Non-pigmented ciliary epithelial cell (primary cell): ENCODE measurements at places on chromosomes 1 and 21.

DNA sequence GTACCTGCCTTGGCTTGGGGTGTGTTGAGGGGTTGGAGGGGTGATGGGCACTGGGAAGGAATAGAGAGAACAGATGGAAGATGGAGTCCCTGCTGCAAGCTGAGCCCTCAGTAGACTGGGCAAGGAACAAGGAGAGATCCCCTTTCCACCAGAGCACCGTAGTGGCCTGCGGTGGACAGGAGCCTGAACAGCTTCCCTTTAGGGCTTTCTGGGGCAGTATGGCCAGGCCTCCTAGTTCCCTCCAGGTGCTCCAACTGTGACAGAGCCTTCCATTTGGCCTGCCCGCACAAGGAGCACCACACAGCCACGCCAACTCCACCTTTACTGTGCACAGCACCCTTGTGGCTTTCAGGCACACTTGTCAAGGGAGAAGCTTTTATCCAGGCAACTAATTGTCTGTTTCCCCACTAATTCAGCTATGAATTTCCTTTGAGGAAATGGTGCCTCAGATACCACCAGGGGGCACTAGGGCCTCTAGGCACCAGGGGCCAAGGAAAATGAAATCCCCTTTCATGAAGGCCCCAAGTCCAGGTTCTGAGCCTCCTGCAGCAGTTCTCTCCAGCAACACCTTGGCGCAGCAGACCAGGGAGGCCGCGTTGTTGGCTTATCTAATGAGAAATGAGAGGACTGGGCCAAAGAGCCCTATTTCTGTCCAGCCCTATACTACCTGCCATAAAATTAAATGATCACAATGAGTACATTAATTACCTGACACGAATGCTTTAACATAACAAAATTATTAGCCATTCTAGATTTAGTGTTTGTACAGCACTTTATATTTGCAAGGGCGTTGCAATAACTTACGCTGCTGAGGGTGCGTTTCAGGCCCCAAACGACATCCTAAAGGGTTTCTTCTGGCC is 23.1 kb upstream of the ERI3 start:
- peak; percentile 14 for DNase-seq

DNA sequence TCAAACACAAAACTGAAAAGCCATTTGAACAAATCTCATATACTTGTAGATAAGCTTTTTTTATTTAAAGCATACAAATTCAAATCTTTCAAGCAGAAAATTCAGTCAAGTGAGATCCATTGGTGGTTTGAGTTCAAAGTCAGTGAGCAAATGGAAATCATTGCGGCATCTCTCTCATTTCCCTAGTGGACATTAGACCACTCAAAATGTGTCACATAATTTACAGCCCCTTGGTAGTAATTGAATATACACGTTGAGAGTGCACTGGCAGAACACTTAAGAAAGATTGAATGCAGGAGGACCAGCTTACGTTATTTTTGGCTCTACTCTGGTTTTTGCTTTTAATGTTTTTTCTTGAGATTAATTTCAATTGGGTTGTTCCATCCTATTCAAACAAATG is 633.7 kb downstream of the USP25 start:
- no peak for DNase-seq

- no peak for DNase-seq
Measured at GRCh38 chr1:94316183-94316582, 78.8 kb upstream of the ARHGAP29 start.

- peak; percentile 17 for DNase-seq
Measured at GRCh38 chr1:24586970-24587820, 31.3 kb downstream of the NCMAP start.

- no peak for DNase-seq
Measured at GRCh38 chr1:152107984-152108881, 7.0 kb downstream of the TCHH start.

- peak; percentile 17 for DNase-seq
Measured at GRCh38 chr1:148308832-148309458, 156.9 kb upstream of the NBPF11 start.

- no peak for DNase-seq
Measured at GRCh38 chr1:222777463-222777862, 37.4 kb upstream of the DISP1 start.

- DNase-seq: no peak
Measured at GRCh38 chr1:228459091-228459993, 27.8 kb upstream of the RNF187 start.

DNA sequence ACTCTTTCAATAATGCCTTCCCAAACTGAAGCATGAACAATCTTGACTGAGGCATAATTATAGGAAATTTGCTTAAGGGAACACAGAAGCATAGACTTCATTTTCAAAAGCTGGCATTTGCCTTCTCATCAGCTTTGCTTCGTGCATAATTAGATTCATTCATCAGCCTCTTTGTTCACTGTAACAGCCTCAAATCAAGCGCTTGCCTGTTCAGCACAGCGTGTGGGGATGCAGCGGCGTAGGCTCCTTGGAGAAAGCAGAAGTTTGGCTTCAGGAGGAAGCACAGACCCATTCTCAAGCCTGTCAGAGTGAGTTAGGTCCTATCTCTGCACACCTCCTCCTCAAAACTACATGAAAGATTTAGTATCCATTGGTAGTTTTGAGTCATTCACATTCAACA is 246.4 kb upstream of the MAP1LC3C start:
- DNase-seq: no peak

DNA sequence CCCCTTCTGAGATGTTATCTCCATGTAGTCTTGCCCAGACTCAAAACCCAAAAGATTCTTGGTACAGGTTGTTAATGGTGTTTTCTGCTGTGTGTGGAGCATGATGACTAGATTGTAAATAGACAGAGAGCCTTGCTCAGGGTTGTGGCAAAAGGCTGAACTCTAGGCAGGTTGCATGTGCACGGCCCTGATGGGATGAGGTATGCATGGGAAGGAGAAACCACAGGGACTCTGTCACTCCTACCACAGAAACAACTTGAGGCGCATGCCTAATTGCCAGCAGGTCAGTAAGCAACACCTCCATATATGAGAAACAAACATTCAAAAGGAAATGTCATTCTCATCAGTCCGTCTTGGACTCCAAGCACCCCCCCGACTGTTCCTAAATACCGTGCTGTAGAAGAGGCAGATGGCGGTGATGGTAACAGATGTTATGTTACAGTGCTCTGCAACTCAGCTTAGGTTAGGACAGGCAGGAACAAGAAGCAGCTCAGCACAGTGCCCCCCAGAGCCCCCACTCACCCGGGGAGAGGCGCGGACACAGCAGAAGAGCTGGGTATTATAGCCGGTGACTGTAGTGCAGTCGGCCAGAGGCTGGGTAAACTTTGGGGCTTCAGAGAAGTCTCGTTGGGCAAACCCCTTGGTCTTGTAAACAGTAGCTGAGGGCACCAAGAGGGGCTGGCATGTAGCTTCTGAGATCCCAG is 10.9 kb downstream of the MYBPHL start:
- DNase-seq: no peak

DNA sequence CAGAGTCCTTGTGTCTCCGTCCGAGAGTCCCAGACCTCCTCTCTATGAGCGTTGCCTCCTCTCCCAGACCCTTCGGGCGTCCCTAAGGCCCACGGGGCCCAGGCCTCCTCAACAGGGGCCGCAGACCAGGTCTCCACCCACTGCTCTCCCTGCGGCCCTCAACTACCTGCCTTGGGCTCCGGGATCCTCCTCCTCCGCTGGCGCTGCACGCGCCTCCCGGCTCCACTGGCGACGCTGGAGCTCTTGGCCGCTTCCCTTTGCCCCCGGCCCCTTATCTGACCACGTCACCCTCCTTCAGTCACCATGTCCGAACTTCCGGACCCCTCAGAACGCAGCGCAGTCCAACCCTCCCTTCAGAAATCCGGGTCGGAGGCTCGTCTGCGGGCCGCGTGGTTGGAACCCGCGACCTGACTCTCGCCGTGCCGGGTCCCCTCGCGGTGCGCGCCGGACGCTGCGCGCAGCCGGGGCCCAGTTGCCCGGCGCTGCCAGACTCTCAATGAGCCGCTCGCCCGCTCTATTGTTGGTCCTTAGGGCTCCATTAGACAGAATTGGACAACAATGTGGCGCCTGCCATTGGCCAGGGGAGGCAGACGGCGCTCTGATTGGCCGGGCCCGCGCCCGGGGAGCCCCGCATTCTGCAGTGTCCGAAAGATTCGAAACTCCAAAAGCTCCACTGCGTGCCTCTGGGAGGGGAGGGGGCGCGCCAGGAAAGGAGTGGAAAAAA is at the start of gene DMRTA2:
TSS of gene DMRTA2 (minus strand) at position 498 of the 724 bp plus-strand sequence. CDS start 1,907 bp downstream, outside the sequence.
- no peak for DNase-seq

GRCh38 chr1:178587096-178587495 is 74.2 kb downstream of the TEX35 start:
- DNase-seq: no peak

GRCh38 chr1:104294259-104294658 is 544.6 kb downstream of the AMY1C start:
- DNase-seq: no peak

GRCh38 chr1:27967884-27968466 is 8.2 kb downstream of the XKR8 start:
- no peak for DNase-seq

GRCh38 chr1:31445951-31446350 is 32.9 kb downstream of the SERINC2 start:
- DNase-seq: no peak

GRCh38 chr1:8939000-8939265 is 6.7 kb upstream of the CA6 start:
- DNase-seq: no peak

DNA sequence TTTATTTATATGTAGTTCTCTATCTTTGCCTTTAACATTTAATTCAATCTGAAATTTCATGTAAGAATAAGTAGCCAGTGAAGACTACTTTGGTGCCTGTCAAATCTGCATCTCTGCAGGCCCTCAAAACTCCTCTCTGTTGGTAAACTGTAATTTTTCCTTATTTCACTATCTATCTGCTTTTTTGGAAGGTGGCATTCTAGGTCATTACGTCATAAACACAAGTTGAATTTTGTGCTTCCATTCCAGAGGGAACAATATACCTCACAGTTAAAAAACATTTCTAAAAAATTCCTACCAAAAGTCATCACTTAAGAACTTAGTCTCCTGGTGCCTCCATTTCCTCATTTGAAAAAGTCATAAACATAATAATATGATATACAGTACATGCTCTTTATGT is 176.0 kb downstream of the GABPA start:
- no peak for DNase-seq

DNA sequence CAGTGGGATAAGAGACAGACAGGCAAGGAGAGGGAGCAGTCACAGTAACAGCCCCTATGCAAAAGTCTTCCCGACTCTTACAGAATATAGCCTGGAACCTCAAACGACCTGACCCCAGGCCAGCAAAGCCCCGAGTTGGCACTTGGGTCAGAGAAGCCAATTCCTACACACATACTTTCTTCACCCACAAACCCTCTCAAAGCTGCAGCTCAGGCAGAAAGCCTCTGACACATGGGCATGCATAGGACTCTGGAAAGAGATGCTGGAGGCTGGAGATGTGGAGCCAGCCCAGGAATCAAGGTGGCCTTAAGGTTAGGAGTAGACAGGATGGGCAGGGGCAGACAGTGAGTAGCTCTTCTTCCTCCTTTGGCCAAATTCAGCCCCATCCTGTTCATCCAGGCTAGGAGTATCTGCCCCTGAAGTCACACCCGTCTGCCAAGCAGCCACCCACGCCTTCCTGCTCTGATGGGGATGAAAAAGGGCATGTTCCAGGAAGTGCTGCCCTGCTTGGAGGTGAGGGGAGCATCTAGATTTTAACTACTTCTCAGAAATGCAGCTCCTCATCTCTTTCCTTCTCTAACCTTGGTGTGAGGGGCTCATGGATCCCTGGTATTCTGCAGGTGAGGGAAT is 7.8 kb downstream of the SLC41A1 start:
- DNase-seq: no peak
